ENCODE measurements at places on chromosomes 3 and 15. TPM values are rescaled to one million over a fixed set of nuclear protein-coding genes. Genes with fewer than 3 reads are reported as not detected.
A peak's percentile ranks its signal among the peaks of the same experiment; 100 is the strongest.

DNA sequence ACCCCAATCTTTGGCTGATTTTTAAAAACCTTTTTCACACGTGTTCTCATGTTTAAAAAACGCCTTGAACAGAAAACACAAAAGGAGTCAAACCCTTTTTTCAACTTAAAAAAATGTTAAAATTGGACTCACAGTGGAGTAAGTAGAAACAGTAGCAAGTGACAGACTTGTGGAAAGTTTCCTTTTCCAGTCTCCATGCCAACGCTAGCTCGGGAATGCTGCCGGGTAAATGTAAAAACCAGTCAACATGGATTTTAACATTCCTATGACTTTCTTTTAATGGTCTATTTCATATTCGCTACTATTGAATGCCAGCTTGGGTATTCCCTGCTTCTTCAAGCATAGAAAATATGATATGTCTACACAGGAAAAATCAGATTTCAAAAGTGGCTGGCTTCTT is 1.6 kb upstream of the PROK2 start:
- no peak overlapping the region for H3K4me3 ChIP-seq
- H3K36me3 ChIP-seq = no peaks in the 10 kb centered on the region
- H3K27ac ChIP-seq = no peak overlapping the region
- no peak for DNase-seq
- no peaks in the 10 kb centered on the region for H3K4me1 ChIP-seq

Gene NR1I2
- not detected for total RNA-seq

Gene CHRM5
- total RNA-seq = not detected

Gene SNAP23
- total RNA-seq = 15.2 TPM

DNA sequence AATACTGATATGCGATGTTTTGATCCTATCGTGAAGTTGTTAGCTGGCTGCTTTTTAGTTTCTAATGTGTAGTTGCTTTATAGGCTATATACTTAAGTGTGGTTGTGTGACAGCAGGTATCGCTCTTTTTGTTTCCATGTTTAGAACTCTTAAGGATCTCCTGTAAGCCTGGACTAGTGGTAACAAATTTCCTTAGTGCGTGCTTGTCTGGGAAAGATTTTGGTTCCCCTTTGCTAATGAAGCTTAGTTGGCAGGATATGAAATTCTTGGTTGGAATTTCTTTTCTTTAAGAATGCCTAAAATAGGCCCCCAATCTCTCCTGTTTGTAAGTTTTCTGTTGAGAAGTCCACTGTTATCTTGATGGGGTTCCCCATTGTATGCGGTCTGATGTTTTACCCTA is 173.6 kb downstream of the DOCK3 start:
- peaks cover 2% of the 10 kb centered on the region for H3K27me3 ChIP-seq
- no peaks in the 10 kb centered on the region for H3K4me1 ChIP-seq
- no peak overlapping the region for H3K27ac ChIP-seq
- no peaks in the 10 kb centered on the region for H3K36me3 ChIP-seq

GRCh38 chr15:98547275-98547674 is 101.1 kb upstream of the IGF1R start:
- H3K27me3 ChIP-seq = peaks cover 12% of the 10 kb centered on the region
- H3K4me3 ChIP-seq = peak overlapping the region; percentile 98
- no peak overlapping the region for H3K27ac ChIP-seq
- no peaks in the 10 kb centered on the region for H3K36me3 ChIP-seq
- peaks cover 3% of the 10 kb centered on the region for H3K4me1 ChIP-seq

- no peak overlapping the region for H3K27ac ChIP-seq
- H3K36me3 ChIP-seq = no peaks in the 10 kb centered on the region
- no peak for DNase-seq
- no peak overlapping the region for H3K4me3 ChIP-seq
Measured at GRCh38 chr3:57500506-57500905, 43.6 kb downstream of the DNAH12 start.

Measured in glutamatergic neuron (in vitro differentiated cells).